Stimulated activated CD4-positive, alpha-beta T cell treated with anti-CD3 and anti-CD28 coated beads, Interleukin-12 subunit alpha, Interleukin-12 subunit beta, amount 100 ng/mL, for 24 hours (primary cell): ENCODE measurements at places on chromosomes 6 and 20.

- DNase-seq = no peak
These were observed 129.4 kb downstream of the TRIM27 start for GRCh38 chr6:28794175-28795002.

DNA sequence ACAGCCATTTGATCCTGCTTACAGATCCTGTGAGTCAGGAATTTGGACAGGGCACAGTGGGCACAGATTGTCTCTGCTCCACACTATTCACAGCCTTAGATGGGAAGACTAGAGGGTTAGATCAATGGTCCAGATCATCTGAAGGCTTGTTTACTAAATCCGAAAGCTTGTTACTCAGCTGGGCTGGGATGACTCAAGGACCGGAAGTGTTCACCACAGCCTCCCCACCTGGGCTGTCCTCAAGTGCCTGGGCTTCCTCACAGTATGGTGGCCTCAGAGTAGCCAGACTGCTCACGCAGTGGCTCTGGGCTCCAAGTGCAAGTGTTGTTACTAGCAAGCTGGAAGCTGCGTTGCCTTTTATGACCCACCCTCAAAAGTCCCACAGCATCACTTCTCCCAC is 75.4 kb upstream of the INSM1 start:
- DNase-seq = no peak

DNA sequence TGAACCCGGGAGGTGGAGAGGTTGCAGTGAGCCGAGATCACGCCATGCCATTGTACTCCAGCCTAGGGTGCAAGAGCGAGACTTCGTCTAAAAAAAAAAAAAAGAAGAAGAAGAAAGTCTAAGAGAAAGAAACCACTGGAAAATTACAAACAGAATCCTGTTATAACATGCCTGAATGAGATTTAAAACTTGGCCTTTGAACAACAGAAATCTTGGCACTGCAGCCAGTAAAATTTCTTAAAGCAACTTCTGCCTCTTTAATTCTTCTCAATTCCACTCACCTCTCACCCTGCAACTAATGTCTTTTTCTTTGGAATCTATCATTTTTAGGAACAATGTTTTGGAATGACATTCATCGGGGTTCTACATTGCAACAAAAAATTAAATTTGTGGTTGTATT is 26.3 kb downstream of the PM20D2 start:
- DNase-seq = no peak

- no peak for DNase-seq
These were observed 85.4 kb upstream of the OGFRL1 start for GRCh38 chr6:71203206-71203605.

DNA sequence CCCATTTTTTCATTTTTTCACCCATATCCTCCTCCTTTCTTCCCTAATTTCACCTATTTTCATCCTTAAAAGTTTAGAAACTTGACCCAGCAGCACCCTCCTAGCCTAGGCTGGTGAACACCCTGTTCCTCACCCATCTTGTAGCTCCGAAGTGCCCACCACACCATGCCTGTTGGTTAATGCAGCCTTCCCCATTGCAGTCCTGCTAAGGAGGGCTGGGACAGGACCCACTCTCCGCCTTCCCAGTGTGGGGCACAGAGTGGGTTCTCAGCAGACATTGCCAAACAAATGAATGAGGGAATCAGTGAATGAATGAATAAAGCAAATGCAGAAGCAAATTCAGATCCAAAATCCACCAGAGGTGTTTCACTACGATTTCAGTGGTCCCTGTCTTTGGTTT is 45.7 kb downstream of the CTCFL start:
- DNase-seq = no peak

- DNase-seq = no peak
These were observed 128.8 kb downstream of the QKI start for GRCh38 chr6:163543321-163543720.

- DNase-seq = no peak
These were observed 6.8 kb downstream of the ILRUN start for GRCh38 chr6:34689742-34690141.

DNA sequence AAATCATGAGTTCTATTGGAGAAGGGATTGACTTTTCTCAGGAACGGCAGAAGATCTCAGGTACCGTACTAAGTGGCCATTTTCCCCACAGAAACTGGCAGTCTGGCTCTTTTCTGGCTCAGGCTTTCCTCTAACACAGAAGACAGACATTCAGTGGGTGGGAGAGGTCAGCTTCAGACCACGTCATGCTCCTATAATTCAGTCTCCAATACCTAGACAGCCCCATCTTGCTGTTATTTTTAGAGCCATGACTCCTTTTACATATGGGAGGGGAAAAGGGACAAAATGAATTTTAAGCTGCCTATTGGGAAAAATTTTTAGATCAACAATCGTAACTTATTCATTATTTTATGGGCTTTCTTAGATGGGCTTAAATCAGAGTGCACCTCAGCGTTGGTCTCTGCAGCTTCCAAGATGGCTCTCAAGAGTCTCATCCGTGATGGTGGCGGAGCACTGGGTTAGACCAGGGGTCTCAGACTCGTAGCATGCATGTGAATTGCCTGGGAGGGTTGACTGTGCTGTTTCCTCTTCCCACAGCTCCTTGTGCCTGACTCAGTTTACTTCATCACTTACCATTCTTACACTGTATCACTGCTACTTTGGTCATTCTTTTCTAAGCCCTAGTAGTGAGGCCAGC is 86.9 kb downstream of the TCP11 start:
- no peak for DNase-seq

GRCh38 chr20:47648943-47649342 is 136.3 kb downstream of the SULF2 start:
- no peak for DNase-seq

DNA sequence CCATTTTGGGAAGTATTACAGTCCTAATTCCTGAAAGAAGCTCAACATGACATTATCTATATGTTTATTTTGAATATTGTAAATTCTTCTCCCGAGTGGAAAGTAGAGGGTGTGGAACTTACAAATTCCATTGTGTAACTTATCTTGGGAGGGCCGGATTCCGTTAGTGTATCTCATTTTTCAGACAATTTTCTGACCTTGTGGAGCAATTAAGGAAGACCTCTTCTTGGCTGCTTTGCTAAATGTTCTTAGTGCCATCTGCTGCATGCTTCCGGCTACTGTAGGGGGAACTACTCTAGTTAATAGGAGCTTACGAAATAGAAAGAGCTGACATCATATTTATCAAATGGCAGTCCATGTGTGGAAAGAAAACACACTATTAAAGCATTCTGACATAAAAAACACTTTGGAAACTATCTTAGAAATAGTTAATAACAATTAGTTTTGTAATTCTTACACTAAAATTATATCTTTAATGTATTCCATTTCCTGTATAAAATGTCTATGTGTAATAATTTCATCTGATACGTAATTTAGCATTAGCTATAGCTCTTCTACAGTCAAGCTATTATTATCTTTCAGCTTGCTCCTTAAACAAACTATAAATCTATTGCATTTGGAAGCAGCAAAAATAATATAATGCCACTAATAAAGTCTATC is 41.5 kb upstream of the KCNQ5 start:
- no peak for DNase-seq

DNA sequence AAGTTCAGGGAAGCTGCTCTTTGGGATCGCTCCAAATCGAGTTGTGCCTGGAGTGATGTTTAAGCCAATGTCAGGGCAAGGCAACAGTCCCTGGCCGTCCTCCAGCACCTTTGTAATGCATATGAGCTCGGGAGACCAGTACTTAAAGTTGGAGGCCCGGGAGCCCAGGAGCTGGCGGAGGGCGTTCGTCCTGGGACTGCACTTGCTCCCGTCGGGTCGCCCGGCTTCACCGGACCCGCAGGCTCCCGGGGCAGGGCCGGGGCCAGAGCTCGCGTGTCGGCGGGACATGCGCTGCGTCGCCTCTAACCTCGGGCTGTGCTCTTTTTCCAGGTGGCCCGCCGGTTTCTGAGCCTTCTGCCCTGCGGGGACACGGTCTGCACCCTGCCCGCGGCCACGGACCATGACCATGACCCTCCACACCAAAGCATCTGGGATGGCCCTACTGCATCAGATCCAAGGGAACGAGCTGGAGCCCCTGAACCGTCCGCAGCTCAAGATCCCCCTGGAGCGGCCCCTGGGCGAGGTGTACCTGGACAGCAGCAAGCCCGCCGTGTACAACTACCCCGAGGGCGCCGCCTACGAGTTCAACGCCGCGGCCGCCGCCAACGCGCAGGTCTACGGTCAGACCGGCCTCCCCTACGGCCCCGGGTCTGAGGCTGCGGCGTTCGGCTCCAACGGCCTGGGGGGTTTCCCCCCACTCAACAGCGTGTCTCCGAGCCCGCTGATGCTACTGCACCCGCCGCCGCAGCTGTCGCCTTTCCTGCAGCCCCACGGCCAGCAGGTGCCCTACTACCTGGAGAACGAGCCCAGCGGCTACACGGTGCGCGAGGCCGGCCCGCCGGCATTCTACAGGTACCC is at the start of gene ESR1:
ESR1 (plus strand) TSS at position 170 of the 858 bp plus-strand sequence; CDS start at position 401, 231 bp downstream.
- DNase-seq = no peak

- no peak for DNase-seq
These were observed 4.9 kb downstream of the GLYATL3 start for GRCh38 chr6:49504666-49505065.

- no peak for DNase-seq
These were observed 622.3 kb downstream of the PTPRT start for GRCh38 chr20:42567409-42567808.

DNA sequence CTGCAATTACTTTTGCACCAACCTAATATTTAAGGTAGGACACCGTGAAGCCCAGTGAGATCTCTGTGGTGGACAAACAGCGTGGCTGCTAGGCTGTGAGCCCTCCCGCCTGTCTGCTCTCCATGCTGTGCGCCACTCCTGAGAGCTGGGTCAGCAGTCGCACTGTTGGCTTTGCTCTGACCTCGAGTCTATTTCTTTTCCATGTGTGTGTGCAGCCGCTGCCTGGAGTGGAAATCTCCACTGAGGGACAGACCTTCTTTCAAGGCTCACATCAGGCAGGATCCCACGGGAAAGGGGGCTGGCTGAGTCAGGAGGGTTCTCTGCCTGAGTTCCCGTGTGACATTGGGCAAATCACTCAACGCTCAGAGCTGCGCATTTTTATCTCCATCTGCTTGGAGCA is 27.1 kb downstream of the RIPOR3 start:
- no peak for DNase-seq

DNA sequence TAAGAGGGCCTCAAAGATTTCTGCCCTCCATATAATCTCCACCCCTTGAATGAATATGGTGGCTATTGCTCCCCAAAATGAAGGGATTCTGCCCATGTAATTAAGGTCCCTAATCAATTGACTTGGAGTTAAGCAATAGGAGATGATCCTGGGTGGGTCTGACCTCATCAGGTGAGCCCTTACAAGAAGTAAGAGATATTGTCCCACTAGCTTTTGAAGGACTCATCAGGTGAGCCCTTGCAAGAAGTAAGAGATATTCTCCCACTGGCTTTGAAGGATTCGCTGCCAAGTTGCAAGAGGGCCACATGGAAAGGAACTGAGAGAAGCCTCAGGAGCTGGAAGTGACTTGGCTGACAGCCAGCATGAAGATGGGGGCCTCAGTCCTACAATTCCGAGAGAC is 103.4 kb downstream of the BMP7 start:
- no peak for DNase-seq

DNA sequence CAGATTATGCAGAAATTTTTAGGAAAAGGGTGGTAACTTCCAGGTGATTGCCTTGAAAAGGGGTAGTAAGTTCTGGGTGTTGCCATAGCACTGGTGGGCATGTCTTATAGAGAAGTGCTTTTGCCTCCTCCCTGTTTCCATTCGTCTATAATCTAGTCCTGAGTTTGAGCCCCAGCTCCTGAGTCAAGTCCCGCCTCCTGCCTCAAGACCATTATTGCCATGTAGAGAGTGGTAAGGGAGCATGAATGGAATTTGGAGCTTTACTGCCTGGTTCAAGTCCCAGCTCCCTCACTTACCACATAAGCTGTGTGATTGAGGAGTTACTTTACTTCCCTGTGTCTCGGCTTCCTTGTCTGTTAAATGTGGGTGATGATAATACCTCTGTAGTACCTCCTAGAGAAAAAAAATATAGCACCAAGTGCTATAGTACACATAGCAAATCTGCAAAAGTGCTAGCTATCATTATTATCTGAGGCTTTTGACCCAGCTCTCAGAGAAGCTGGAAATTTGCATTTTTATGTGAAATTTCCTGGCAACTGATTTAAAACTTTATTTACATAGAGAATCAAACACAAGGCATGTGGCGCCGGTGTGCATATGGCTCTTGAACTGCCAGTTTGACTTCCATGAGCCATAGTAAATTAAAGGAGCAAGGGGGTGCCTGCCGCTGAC is 36.0 kb downstream of the TGM6 start:
- no peak for DNase-seq

GRCh38 chr6:42093582-42094329 is 43.4 kb downstream of the TAF8 start:
- no peak for DNase-seq

GRCh38 chr20:56552911-56553629 is 20.0 kb downstream of the FAM209B start:
- DNase-seq = no peak

- DNase-seq = no peak
These were observed 2.6 kb downstream of the ID4 start for GRCh38 chr6:19839788-19840187.

- DNase-seq = no peak
These were observed 35.2 kb downstream of the AK9 start for GRCh38 chr6:109655761-109656262.

- no peak for DNase-seq
These were observed 112.7 kb upstream of the PRL start for GRCh38 chr6:22409486-22409885.

DNA sequence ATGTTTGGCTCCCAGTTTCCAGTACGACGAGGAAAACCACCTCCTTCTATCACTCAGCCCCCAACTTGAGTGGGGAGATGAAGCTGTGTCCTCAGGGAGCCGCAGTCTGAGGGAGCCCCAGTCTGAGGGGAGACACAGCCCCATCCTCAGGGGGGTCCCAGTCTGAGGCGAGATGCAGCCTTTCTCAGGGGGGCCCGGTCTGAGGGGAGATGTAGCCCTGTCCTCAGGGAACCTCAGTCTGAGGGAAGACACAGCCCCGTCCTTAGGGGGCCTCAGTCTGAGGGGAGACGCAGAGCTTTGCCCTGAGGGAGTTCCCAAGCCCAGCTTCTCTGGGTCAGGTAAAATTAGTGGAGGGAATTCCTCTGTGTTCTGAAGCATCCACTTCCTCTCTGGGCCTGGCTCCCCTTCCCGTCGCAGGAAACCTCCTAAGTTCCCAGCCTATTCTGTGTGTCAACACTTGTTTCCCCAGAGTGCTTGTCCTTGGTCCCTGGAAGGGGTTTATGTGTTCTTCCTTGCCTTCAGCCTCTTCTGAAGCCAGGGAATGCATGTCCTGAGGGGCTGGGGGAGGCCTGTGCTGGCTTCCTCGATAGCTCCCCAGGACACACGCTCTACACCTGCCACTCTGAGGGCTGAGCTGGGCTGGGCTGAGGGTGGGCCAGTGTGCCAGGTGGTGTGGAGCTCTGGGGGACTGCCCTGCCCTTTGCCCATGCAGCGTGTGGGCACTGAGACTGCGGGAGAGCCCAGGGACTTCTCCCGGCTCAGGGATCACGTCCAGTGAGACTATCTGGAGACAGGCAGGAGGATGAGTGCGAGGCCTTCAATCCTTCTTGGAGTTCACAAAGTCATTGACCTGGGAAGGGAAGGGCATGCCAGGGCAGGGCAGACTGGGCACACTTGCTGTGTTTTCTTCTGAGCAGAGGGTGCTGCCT is 55.4 kb downstream of the VEGFA start:
- DNase-seq = no peak
